Stimulated activated CD8-positive, alpha-beta memory T cell treated with anti-CD3 and anti-CD28 coated beads, Interleukin-4, amount 100 ng/mL, for 1 hour (primary cell): ENCODE measurements at places on chromosomes 6 and 20.
A peak's percentile ranks its signal among the peaks of the same experiment; 100 is the strongest.

DNA sequence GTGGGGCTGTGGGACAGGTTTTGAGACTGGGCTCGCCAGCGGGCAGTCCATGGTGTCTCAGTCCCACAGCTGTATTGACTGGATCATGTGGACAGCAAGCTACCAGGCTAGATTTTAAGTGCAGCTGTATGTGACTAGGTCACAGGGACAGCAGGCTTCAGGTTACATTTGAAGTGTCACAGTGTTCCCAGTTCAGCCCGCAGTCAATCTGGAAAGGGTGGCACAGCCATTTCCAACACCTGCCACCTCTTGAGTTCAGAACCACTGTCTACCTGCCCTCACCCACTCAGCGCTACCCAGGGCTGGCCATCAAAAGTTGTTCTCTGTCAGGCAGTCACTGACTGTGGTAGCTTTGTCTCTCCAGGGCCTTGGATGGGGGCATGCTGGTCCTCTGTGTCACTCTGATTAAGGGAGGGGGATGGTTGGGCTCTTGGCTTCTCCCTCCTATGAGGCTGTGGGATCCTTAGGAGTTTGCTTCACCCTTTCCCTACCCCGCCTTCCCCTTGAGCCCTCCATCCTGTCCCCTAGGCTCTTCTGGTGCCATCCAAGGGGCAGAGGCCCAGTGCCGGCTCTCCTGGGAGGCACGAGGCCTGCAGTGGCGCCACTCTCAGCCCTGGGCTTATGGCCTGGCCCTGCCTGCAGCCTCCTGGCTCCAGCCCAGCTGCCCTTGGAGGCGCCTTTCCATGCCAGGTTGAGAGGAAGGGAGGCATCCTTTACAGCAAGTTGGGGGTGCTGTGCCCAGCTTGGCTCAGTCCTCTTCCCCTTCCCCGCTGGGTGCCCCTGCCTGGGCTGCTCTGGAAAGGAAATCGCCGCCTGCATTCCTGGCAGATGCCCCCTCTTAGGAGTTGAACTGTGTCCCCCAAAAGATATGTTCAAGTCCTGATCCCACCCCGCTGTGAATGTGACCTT lies 44.9 kb downstream of the PNLDC1 start:
- no peak for DNase-seq

DNA sequence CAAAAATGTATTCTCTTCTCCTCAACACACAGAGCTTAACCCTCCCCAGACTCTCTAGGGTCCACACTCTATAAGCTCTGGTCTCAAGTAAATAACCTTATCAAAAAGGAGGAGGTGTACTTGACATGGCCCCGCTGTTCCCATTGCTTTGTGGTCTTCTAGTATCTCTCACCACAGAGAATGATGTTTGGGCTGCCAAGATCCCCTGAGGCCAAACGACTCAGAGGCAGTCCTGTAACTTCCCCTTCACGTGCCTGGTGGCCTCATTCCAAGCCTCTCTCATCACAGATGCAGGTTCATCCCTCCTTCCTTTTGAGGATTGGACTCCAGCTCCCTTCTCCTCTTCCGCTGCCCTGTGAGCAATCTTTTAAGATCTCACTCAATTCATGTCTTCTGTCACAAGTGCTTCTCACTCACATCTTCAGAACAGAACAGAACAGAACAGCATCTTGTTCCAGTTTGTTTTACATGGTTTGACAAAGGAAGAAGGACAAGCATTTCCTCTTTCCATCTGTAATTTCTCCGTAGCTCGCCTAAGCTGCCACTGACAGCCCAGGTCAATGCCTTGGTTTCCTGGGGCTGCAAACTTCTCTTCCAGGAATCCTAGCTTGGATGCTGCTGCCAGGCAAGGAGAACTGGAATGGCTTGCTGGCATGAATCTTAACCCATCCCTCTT lies 541.5 kb downstream of the CD83 start:
- no peak for DNase-seq

GRCh38 chr20:35616465-35617396 lies 1.1 kb downstream of the SPAG4 start:
- no peak for DNase-seq

DNA sequence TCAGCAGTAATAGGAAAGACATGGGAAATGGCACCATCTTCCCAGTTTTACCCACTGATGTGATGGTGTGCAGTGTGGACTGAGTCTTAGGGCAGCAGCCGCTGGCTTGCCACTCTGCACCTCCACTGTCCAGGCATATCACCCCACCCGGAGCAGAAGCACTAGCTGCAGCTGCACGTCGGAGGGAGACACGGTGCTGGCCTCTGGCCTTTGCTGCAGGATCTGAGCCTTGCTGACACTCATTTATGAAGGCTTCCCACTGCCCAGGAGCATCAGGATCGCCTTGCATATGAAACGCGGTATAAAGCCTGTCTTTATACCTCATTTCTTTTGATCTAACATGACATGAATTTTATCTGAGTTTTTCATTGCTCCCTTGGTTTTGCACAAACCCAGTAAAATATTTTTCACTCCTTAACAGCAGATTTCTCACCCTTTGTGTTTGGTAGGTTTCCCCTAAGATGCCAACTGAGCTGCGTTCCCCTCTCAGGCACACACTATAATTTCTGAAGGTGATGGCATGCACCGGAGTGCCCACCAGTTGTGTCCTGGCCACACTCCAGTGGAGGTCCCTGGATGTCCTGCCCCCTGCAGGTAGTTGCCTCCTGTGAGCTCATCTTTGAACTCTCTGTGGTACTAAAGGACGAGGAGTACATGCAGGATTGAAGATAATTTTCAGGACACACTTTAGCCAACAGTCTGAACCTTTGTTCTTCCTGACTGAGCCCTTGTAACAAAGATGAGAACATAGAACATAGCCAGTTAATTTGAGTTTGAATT lies 9.0 kb upstream of the EXOC2 start:
- no peak for DNase-seq

GRCh38 chr20:13432126-13432525 lies 206.6 kb downstream of the TASP1 start:
- no peak for DNase-seq

- DNase-seq: no peak
Measured at GRCh38 chr6:51016489-51016888, 197.8 kb downstream of the TFAP2B start.

GRCh38 chr20:1657556-1658334 lies at the start of gene SIRPG:
TSS of gene SIRPG (minus strand) at chr20:1657779. CDS start at chr20:1657714, 65 bp downstream.
- DNase-seq: no peak

GRCh38 chr20:18683839-18684238 lies 96.0 kb downstream of the DTD1 start:
- no peak for DNase-seq

GRCh38 chr6:131317516-131317915 lies 182.2 kb downstream of the AKAP7 start:
- DNase-seq: no peak

GRCh38 chr20:5146099-5146668 lies 19.4 kb downstream of the CDS2 start:
- DNase-seq: no peak

- no peak for DNase-seq
Measured at GRCh38 chr6:72850469-72850868, 228.6 kb downstream of the KCNQ5 start.

DNA sequence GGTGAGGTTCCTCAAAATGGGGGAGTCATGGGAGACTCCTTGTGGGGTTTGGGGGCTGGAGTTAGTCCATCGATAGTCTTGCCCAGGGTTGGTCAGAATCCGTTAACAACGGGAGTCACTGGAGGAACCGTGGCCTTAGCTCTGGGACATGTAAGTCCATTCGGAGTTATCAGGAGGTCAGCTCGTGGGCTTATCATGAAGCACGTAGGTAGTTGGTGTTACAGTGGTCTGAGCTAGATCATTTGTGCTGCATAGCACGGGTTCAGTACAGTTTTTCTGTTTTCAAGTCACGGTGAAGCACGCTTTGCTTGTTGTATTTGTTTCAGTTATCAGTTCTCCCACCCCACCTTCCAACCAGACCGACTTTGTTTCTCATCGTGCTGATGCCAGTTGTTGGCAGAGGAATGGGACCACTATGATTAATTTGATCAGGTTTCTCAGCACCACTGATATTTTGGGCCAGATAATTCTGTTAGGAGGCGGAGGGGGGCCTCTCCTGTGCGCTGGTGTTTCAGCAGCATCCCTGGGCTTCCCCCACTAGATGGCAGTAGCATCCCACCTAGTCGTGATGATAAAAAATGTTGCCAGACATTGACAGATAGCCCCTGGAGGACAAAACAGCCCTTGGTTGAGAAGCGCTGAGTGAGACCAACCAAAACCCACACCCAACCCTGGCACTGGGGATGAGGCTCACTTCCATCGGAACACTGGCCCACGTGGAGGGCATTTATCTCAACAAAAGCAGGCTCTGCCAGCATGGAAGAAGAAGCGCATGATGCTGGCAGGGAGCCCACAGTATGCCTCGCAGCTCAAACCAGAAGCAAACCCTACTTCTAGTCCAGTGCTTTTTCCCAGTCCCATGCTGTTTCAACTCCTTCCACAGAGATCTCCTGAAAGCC lies 2.2 kb upstream of the APMAP start:
- peak; percentile 70 for DNase-seq

- DNase-seq: no peak
Measured at GRCh38 chr6:41078101-41078500, 5.3 kb downstream of the NFYA start.

DNA sequence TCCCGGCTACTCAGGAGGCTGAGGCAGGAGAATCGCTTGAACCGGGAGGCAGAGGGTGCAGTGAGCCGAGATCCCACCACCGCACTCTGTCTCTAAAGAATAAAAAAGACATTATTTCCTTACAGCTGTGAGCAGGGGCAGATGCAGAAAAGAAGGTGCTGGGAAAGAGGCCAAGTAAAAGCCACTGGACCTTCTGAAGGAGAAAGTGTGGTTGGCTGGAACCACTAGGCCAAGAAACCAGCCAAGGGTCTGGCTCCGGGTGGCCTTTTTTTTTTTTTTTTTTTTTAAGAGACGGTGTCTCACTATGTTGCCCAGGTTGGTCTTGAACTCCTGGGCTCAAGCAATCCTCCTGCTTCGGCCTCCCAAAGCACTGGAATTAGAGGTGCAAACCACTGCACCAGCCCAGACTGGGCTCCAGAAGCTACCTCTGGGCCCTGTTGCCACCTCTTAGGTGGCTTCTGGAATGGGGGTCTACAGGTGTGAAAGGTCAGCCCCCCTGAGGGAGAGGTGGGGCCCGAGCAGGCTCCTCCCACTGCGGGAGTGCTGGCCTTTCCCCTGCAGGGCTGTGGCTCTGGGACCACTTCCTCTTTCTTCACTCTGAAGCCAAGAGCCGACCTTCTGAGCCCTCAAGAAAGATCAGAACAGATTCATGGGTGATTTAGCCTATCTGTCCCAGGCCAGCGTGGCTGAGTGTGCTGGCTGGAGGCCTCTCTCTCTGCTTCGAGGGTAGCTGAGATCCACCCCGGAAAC lies at the start of gene FGD2:
Gene FGD2 (plus strand): TSS at position 595 of the 750 bp plus-strand sequence. CDS start 163 bp downstream, outside the sequence.
- no peak for DNase-seq

DNA sequence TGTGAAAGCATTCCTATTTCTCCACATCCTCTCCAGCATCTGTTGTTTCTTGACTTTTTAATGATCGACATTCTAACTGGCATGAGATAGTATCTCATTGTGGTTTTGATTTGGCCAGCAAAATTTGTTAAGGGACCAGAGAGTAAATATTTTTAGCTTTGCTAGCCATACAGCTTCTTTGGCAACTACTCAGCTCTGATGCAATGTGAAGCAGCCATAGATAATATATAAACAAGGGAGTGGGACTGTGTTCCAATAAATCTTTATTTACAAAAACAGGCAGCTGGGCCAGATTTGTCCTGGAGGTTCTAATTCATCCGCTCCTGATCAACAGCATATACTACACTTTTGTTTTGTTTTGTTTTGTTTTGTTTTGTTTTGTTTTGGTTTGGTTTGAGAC lies 202.9 kb downstream of the ZNF217 start:
- no peak for DNase-seq

- no peak for DNase-seq
Measured at GRCh38 chr6:2848851-2849250, 7.2 kb upstream of the SERPINB1 start.

GRCh38 chr20:58791286-58791685 lies 59.4 kb downstream of the GNAS-AS1 start:
- DNase-seq: no peak

DNA sequence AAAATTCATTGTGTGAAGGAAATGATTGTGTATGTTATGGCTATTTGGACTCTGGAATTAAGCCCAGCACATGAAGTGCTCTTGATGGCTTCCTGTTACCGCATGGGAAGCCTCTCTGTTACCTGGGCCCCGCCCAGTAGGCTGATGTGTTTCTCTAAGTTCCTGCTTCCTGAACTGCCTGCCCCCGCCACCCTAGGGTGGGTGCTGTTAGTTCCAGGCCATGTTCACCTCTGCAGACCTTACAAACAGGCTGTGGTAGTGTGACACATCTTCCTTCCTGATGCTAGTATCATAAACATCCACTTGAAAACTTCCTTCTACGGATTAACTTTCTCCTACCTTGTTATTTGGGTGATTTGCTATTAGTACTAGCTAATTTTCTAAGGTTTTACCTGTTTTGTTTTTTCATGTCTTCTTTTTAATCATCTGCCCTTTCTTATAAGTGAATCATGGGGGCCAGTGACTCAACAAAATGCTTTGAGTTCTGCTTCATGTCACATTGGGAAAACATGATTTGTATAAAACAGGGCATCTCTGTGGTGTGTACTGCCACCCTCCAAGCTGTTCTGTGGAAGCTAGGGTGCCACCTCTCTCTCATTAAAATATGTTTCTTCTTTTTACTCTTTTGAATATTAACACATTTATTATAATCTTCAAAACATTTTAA lies 40.6 kb downstream of the SH3BGRL2 start:
- peak; percentile 5 for DNase-seq

DNA sequence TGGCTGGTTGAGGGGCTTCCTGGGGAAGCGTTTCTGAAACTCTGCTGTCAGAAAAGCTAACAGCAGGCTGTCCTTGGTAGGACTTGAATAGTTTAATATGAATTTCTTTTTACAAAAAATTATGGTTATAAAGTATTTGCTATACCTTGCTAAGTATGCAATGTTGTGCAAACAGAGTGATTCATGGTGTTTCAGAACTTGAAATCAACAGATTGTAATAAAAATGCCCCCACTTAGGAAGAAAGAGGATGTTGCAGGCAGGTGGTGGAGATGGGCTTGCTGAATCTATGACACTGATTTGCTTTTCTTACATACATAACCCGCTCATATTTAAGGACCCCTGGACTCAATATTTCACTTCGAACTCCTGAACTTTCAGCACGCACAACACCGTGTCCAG lies 211.6 kb downstream of the THBS2 start:
- DNase-seq: no peak

DNA sequence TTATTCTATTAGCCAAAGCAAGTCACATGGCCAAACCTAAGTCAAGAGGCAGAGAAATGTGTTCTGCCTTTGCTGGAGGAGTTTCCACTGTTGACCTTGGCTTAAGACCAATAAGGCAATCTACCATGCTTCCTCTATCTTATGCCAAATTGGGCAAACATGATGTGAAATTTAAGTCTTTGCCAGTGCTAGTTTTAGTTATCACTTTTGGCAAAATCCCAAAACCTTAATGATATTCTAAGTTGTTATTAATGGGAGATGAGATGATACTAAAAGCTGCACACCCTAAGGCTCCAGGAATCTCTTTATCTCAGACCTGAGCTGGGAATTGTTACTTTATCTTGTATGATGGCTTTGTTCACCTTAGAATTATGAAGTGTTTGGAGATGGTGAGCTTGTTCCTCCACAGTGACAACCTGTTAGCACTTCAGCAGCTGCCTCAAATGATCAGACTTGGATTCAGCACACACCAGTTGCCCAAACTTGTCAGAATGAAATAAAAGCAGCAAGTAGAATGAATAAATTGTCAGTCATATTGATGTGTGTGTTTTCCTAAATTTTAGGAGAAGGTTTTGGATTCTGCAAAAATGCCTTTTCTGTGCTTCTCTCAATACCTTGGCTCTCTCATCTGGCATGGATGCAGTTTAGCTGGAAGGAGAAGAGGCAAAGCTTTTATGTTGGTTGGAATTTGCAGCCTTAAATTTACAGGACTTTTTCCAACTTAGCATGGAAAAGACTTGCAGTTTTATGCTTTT lies 49.3 kb downstream of the RIN2 start:
- DNase-seq: no peak
